Spinal cord (tissue), 10 donors: ENCODE measurements at places on chromosomes 11 and 22.

DNA sequence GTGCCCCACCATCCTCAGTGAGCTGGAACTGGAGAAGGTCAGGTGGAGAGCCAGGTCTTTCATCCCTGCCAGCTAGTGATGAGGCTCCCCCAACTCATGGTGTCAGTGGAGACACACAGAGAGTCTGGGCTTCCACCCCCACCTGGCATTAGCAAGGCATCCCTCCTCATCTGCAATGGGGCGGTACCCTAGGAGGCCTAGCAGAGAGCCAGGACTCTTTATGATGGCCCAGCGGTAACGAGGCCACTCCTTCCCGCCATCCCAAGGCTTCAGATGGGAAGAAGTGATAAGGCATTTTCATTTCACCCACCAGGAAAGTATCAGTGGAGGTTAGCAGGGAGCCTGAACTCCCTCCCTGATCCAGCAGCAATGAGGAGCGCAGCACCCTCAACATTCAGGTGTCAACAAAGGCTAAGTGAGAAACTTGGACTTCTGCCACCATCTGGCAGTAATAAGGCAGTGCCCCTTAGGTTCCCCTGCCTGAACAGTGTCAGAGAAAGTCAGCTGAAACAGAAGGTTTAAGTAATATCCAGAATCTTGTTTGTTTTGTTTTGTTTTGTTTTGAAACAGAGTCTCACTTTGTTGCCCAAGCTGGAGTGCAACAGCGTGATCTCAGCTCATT, 40.5 kb upstream of the FBLN1 start:
- no peak for DNase-seq

GRCh38 chr22:35887296-35887875, 141.2 kb downstream of the RBFOX2 start:
- DNase-seq = no peak

GRCh38 chr11:61918938-61919704, 1.8 kb upstream of the RAB3IL1 start:
- peak; percentile 25 for DNase-seq

GRCh38 chr11:96246718-96247552, 96.1 kb downstream of the MAML2 start:
- DNase-seq = no peak

DNA sequence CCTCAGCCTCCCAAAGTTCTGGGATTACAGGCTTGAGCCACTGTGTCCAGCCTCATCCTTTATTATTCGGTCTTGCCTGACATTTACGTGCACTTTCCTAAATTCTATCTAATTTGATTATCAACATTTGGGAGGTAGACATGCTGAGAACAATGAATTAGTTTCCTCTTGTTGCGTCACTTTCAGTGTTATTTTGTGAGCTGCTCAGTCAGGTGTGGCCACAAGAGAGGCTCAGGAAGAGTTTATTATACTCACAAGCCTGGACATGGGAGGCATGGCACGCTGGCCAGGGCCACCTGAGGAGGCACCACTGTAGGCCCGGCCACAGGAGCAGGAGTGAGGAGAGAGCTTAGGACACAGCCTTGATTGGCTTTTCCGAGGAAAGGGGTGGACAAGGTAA, 59.7 kb upstream of the RBFOX2 start:
- no peak for DNase-seq

DNA sequence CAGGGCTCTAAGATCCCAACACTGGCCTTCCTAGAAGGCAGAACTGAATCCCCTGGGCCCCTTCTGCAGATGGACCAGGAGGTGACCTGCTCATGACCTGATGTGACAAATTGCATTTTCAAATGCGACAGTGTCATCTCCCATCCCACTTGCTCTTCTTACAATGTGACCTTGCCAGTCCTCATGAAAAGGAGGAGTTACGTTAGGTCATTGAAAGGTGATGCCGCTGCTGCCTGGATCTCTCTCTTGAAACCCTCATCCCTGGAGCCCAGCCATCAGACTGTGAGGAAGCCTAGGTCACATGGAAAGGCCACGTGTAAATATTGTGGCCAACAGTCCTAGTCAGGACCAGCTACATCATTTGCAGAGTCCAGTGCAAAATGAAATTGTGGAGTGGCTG, 5.7 kb upstream of the C1QTNF4 start:
- DNase-seq = no peak

DNA sequence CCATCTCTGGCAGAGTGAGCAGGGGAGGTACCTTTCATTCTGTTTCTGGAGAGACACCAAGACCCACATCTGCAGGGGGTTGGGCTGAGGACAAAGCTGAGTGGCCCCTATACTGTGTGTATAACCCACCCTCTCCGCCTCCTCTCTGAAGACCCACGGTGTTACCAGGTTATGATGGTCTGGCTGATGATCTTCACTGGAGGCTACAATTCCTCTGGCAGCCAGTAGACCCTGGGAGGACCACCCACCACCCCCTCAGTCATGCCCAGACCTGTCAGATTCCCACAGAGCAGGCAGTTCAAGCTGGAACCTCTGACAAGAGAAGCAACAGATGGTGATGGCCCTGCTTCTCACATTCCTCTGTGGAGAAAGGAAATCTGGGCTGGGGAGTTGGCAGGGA, 11.4 kb upstream of the KCNJ1 start:
- no peak for DNase-seq

- DNase-seq = no peak
Observed at GRCh38 chr22:48359613-48359965, 1468.1 kb downstream of the BRD1 start.

DNA sequence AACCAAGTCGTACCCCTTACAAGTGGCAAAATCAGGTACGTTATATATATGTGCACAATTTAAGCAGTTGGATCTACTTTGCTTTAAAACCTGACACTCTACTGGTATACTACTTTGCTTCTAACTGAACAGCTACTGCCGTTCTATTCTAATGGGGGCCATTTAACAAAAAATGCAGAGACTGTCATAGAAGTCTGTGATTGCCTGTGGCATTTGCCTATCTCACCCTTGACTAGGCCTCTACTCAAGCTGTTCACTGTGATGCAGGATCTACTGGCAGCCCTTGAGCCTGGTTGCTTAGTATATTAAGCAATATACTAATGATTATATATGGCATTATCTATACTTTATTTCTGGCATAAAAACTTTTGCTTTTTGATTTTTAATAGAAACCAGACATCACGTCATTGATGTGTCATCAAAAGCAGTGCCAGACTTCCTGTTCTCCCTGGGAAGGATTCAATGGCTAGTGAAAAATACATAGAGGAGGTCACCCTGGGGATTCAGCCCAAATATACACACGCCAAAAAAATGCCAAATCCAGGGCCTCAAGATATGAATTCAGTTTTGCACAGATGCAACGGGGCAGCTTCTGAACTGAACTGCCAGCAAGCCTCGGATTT, 40.0 kb upstream of the FIBIN start:
- DNase-seq = no peak

DNA sequence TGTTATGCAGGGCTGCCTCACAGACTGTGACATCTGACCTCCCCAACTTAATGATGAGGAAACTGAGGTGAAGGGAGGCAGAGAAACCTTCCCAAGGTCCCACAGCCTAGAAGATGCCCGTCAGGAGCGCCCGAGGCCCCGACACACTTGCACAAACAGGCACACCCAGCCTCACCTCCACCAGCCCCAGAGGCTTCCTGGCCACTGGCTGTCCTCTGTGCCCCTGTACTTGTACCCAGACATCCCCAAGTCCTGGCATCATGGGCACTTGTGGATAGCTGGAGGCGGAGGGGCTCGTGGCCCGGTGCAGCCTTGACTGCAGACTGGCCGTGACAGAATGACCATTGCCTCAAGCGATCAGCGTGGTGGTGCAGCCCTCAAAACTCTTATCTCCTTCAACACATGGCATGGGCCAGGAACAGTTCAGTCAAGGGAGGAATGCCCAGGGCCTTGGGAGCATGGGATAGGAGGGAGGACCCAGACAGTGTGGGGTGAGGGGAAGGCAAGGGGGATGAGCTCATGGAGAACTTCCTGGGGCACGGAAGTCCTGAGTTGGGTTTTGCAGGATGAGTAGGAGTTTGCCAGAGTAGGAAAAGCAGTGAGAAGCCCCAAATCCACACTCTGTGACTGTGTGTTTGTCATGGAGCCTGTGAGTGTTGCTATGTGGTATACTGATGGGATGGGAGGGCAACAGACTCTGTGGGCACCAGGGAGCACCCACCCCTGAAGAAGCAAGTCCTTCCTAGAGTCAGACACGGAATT, 25.8 kb upstream of the PPARA start:
- no peak for DNase-seq

DNA sequence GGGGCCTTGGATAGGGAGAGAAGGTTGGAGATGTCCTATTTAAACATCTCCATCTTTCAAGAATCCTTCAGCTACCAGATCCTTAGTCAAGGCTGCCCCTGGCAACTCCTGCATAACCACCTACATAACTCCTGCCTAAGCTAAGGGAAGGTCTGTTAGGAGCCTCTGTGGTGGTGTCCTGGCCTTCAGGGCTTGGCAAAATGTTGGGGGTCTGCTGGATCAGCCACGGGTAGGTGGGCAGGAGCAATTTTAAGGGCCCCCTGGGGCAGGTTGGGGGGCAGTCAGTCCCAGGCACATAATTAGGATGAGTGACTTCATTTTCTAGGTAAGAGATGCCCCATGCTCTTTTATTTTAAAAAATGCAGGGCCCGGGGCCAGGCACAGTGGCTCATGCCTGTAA, 25.9 kb downstream of the USH1C start:
- no peak for DNase-seq

DNA sequence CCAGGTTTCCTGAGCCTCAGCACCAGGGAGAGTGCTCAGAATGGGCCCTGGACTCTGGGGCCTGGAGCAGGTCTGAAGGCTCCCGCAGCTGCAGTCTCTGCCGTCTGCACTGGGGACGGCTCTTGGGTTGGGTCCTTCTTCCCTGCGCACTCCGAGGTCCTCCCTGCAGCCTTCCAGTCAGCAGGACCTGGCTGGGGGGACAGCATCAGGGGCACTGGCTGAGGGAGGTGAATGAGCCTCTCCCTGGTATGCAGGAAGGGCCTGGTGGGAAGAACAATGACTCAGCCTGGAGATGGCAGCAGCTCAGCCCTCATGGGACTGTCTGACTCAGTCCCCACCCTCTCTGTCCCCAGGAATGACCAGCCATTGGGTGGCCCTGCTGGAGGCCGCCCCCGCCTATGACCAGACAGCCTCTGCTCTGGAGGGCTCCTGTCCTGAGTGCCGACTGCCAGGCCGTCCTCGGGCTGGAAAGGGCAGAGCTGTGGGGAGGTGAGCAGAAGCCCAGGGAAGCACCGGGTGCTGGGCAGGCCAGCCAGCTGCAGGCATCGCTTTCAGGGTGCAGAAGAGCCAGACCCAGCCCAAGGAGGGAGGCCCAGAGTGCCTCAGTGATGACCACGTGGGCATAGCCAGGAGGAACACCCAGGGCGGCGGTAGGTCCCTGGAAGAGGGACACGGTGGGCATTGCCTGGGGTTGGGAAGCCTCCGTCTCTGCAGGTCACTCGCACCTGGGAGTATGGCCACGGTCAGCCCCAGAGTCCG, 455.0 kb downstream of the BRD1 start:
- no peak for DNase-seq

DNA sequence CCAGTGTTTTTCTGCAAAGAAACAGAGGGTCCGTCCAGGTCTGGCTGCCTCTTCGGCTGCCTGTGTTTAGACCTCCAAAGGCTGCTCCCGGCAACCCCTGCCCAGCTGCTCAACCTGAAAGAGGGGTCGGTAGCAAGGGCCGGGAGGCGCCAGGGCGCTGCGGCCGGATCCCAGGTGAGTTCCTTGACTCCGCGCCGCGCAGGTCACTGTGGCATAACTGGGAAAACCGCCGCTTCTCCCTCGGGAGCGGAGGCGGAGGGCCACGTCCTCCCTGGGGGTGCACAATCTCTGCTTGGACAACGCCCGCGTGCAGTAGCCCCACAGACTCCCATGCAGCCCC, 1.0 kb upstream of the BRSK2 start:
- DNase-seq = no peak

GRCh38 chr11:70775386-70776075, 377.2 kb downstream of the CTTN start:
- no peak for DNase-seq

- no peak for DNase-seq
Observed at GRCh38 chr11:47916361-47916841, 64.0 kb upstream of the PTPRJ start.

GRCh38 chr11:118049771-118050170, 27.1 kb upstream of the TMPRSS4 start:
- no peak for DNase-seq

GRCh38 chr11:133981156-133981555, 24.4 kb upstream of the IGSF9B start:
- no peak for DNase-seq

GRCh38 chr11:61072316-61073109, 29.8 kb upstream of the CD5 start:
- no peak for DNase-seq

DNA sequence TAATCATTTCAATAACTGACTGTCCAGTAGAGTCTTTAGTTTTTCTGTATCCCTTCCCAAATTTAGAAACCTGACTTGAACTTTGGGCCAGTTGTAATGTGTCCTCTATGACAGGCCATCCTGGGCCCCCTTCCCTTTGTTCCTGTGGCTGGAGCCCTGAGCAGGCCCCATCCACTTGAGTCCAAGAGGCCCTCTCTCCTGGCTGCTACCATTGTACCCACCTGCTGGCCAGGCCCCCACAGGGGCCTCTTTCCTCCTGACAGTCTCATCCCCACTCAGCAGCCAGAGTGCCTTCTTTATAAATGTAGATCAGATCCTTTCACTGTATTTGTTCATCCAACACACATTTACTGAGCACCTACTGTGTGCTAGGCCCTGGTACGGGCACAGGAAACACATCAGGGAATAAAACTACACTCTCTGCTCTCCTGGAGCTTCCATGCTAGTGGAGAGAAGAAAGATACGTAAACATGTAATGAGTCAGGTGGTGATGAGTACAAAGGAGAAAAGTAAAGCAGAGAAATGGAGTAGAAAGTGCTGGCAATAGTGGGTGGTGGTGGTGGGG, 2.7 kb upstream of the LRP5 start:
- DNase-seq = no peak

DNA sequence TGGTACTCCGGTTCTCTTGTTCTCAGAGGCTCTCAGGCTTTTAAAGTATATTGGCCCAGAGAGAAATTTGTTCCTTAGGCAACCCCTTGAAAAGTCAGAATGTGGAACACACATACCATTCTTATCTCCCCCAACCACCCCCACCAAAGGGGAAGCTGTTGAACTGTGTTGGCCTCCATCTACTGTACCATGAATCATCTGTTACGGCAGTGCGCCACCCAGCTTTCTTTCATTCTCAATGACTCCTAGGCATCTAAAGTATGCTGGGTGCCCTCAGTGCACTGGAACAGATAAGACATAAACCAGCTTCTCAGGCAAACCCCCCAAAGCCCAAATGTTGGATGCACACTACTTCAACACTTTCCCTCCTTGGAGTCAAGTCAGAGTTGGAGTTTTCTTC, 696.2 kb upstream of the TENM4 start:
- no peak for DNase-seq

- no peak for DNase-seq
Observed at GRCh38 chr11:117554601-117555333, 227.1 kb downstream of the CEP164 start.

- DNase-seq = no peak
Observed at GRCh38 chr11:118047749-118048148, 29.1 kb upstream of the TMPRSS4 start.

- no peak for DNase-seq
Observed at GRCh38 chr11:119640541-119640940, 88.5 kb downstream of the NECTIN1 start.

- no peak for DNase-seq
Observed at GRCh38 chr22:25672289-25673084, 69.5 kb upstream of the MYO18B start.
